T-helper 2 cell (primary cell): ENCODE measurements at places on chromosomes 12 and 14.

DNA sequence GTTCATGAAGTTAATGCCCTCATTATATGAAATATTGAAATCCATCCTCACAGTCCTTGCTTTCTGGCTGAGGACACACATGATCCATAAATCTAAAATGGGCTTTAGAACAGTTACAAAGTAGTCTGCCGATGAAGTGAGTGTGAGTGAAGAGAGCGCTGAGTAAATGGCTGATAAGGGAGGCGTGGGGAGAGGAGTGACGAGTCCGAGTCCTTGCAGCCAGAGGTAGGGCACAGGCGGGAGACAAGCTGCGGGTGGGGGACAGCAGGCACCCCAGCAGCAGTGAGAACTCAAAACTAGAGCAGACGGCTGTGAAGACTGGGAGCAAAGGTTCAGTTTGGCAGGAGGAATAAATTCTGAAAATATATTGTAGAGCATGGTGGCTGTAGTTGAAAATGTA, 140.1 kb upstream of the ATP2B1 start:
- DNase-seq = no peak

- DNase-seq = no peak
Observed at GRCh38 chr12:16346958-16347357, 487 bp upstream of the MGST1 start.

DNA sequence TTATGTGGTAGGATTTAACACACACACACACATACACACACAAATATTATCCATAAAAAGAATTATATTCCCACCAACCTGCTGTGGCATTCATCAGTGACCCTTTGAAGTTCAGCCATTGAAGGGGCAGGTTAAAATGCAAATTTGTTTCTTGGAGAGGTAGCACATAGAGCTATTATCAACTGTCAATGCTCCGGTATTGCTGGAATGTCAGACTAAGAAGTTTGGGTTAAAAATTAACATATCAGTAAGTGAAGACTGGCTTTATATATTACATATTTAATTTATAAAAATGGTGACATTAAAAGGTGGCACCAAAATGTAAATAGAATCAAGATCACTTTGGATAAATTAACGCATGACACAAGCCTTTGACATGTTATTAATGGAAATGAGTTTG, 207.3 kb downstream of the DAD1 start:
- DNase-seq = no peak

DNA sequence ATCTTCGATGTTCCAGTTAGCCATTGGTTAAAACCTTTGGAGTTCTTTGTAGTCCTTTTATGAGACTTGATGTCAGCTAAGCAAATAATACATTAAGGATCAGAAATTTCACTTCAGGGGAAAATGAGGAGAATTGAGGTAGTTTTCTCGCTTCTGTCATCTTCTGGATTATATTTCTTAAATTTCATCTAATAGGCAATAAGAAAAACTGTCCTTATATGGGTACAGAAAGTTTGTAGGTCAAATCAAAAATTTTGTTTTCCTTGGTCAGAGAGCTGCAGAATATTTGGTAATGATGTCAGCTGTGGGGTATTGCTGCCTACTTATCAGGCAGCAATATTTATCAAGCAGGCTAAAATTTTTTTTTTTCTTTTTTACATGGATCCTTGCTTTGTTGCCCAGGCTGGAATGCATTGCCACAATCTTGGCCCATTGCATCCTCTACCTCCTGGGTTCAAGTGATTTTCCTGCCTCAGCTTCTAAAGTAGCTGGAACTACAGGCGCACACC, 37.1 kb downstream of the RIMKLB start:
- DNase-seq = no peak

GRCh38 chr12:125178222-125178621, 113.0 kb downstream of the AACS start:
- no peak for DNase-seq

- DNase-seq = no peak
Observed at GRCh38 chr14:96802963-96803362, 5.8 kb downstream of the VRK1 start.

- DNase-seq = no peak
Observed at GRCh38 chr12:24814379-24815113, 134.4 kb downstream of the BCAT1 start.

DNA sequence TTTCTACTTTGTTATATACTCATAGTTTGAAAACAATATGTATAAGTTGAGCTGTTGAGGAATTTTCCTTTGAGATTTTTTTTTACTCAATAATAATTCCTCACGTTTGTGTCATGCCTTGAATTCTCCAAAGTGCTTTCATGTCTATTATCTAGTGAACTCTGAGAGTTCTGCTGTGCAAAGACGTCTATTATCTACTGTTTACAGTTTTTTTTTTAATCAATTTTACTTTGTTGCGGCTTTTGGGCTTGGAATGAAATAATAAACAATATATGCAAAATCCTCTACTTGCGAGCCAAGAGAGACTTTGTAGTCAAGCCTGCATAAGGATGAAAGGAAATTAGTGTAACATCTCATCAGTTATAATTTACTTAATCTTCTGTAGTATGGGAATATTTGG, 107.2 kb upstream of the FRMD6 start:
- DNase-seq = no peak

GRCh38 chr12:7293670-7294069, 10.2 kb upstream of the ACSM4 start:
- no peak for DNase-seq

DNA sequence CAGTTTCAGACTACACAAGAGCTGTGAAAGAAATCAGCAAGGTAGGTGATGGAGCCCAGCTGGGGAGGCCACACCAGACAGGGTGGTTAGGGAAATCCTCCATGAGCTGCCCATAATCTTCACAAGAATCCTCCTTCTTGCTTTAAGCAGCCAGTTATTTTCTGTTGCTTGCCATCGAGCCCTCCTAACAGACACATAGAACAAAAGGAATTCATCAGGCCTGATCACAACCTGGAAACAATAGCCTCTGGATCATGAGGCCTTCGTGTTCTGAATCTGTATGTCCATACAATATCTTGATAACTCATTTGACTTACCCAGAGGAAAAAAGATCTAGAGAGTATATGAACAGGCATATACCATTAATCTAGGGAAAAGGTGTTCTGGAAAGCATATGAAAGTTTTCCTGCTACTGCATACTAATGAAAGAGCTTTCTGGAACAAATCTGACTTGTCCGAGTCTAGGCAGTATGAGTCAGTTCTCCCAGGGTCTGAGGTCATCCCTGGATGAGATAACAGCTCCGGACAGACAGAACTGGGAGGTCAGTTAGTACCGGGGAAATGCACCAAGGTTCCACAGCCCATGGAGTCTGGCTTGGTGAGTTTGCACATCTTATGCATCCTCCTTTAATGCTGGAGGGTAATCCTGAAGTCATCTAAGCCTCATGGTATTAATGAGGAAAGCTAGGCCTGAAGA, 52.8 kb upstream of the ELK3 start:
- DNase-seq = no peak

DNA sequence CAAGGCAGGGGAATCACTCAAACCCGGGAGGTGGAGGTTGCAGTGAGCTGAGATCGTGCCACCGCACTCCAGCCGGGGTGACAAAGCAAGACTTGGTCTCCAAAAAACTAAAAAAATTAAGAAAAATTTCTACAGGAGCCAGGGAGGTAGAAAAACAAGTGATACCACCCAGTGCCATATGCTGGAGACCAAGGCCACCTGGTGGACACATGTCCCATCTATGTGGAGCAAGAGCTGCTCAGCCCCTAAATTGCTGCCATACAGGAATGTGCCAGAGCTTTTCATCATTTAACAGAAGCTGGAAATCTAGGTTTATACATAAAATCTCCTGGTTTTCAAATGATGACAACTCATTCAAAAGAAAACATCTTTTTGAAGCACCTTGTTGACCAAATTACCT, 61.4 kb upstream of the ELK3 start:
- peak; percentile 33 for DNase-seq

DNA sequence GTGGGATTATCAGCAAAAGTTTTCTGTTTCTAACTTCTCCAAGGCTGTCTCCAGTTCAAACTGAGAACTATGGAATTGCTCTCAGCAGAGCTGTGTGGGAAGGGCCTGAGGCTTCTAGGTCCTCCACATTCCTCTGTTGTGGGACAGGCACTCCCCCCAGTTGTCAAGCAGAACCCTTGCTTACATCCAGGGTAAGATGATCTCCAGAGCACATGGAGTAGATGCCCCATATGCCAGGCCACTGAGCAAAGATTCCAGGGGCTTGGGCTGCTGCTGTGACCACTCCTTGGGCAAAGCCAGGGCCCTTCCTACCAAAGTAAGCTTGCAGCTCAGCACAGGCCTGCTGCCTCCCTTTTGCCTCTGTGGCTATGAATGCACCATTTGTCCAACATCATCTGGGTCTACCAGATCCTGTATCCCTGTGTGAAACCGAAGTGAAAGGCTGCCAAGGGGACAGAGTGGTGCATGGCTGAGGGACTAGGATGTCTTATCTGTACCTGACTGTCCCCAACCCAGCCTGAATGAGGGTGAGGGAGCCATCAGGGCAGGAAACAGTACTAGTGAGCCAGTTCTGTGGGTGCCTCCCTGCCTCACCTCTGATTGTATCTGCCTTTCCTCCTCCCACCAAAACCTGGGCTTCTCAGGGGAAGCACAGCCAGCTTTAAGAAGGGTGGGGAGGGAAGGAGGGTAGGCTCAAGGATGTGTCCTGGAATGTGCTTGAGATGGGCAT, 13.1 kb upstream of the ESPL1 start:
- no peak for DNase-seq

DNA sequence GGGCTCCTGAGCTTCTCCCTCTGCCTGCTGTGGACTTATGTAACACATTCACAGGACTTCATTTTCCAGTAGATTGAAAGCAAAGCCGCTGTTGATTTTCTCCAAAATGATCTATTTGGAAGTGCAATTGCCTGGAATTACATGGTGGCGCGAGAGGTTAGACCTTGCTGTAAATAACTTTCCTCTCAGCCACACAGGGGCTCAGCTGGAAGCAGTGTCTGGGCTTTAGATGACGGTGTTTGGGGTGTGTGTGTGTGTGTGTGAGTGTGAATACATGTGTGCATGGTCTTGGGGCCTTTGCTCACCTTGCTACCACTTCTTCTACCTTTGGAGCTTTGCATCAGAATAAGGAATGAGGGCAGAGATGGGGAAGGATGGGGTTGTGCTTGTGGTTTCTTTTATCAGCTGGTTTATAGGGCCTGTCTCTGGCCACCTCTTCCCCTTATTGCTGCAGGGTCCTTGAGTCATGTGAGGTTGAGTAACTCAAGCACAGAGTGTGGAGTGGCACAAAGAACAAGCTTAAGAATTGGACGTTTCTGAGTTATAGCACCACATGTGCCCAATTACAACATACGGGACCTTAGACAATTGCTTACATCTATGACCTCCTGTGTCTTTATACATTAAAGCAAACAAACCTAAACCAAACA, 280.6 kb downstream of the NRXN3 start:
- no peak for DNase-seq

GRCh38 chr12:84375449-84376170, 537.0 kb downstream of the SLC6A15 start:
- no peak for DNase-seq

- DNase-seq = no peak
Observed at GRCh38 chr14:94945615-94946014, 175.7 kb upstream of the GSC start.

DNA sequence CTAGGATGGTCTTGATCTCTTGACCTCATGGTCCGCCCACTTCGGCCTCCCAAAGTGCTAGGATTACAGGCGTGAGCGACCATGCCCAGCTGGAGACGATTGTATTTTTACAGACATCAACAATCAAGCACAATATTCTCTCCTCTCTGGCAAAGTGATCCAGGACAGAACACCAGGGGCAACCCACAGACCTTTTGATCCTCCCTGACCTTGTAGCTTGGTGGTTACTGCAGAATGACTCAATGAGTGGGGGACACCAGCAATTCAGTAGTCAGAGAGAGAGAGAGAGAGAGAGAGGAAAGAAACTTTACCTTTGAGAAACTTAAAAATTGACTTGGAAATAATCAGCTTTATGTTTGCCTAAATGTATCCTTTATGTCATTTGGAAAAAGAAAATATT, 51.2 kb downstream of the DRAM1 start:
- no peak for DNase-seq

- DNase-seq = no peak
Observed at GRCh38 chr14:35932136-35932535, 106.0 kb downstream of the BRMS1L start.

GRCh38 chr12:31756977-31757420, 28.2 kb upstream of the AMN1 start:
- no peak for DNase-seq
